ENCODE measurements at places on chromosomes 1 and 21.

DNA sequence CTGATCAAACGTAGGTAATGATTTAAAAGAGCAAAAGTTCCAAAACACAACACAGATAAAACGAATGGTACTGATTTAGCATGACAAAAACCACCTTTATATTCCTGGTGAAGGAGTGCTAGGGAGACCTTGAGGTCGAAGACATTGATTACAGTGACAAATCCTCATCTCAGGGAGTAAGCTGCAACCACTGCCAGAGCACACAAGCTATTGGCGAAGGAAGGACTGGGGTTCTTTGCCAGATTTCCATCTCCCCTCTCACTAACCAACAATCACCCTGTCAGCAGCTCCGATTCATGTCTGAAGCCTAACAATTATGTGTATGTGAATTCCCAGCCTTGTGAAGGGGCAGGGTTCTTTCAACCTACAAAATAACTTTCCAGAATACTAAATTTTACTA lies 40.2 kb upstream of the DMRTB1 start:
- DNase-seq = no peak

DNA sequence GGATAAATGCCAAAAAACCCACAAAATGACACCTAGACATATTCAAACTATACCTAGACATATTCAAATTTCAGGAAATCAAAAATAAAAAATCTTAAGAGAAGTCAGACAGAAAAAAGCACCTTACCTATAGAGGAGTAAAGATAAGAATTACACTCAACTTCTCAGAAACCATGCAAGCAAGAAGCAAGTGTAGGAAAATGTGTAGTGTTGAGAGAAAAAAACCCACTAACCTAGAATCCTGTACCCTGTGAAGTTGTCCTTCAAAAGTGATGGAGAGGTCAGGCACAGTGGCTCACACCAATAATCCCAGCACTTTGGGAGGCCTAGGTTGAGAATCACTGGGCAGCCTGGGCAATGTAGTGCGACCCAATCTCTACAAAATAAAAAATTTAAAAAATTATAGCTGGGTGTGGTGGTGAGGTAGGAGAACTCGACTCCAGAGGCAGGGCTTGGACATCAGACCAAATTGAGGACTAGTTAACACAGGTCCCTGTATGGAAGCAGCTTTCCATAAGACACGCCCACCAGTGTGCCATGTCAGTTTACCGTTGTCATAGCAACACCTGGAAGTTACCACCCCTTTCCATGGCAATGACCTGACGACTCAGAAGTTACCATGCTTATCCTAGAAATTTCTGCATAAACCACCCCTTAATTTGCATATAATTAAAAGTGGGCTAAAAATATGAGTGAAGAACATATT lies 20.7 kb downstream of the PDIK1L start:
- DNase-seq = no peak

DNA sequence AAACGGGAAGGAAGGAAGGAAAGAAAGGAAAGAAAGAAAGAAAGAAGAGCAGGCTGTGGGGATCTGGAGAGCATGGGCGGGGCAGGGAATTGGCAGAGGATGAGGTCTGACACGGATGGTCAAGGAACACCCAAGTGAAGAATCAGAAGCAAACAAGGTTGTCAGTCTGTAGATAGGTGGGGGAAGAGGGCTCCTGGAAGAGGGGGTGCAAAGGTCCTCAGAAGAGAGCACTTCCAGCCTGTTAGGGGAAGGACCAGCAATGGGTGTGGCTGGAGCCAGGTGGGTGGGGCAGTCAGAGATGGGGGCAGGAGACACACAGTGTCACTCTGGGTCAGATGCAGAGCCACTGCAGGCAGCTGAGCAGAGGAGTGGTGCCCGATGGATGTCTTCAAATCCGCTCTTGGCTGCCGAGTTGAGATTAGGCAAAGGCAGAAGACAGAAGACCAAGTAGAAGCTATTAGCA lies 11.0 kb upstream of the PLA2G2C start:
- no peak for DNase-seq

- no peak for DNase-seq
Measured at GRCh38 chr1:43521756-43522155, 8.9 kb upstream of the PTPRF start.

DNA sequence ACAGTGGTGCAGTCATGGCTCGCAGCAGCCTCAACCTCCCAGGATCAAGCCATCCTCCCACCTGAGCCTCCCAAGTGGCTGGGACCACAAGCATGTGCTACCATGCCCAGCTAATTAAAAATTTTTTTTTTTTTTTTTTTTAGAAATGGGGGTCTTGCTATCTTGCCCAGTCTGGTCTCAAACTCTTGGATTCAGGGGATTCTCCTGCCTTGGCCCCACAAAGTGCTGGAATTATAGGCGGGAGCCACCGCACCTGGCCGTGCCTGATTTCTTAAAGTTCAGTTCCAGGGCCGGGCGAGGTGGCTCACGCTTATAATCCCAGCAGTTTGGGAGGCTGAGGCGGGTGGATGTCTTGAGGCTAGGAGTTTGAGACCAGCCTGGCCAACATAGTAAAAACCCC lies 6.4 kb downstream of the THAP3 start:
- DNase-seq = no peak

DNA sequence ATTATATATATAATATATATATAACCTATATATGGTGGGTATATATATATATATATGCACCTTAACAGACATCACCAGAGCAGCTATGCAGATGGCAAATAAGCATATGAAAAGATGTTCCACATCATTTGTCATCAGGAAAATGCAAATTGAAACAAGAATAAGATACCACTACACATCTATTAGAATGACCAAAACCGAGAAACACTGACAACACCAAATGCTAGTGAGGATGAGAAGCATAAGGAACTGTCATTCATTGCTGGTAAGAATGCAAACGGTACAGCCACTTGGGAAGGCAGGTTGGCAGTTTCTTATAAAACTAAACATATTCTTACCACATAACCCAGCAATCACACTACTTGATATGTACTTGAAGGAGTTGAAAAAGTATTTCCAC lies 219.8 kb upstream of the PRMT6 start:
- no peak for DNase-seq

- no peak for DNase-seq
Measured at GRCh38 chr21:39730418-39731157, 14.4 kb upstream of the IGSF5 start.

DNA sequence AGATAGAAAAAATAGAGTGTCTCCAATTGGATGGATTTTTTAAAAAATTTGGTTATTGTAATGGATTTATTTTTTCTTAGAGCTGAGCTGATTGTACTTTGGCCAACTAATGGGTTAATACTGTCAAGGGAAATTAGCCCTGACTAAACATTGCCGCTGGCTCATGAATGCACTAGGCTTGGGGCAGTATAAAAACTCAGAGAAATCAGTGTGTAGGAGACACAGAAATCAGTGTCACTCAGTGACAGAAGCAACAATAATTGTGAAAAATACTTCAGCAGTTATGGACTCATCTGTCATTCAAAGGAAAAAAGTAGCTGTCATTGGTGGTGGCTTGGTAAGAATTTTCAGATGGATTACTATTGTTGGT lies at the start of gene KMO:
KMO (plus strand) TSS at position 217 of the 370 bp plus-strand sequence; CDS start at position 284, 67 bp downstream.
- no peak for DNase-seq

DNA sequence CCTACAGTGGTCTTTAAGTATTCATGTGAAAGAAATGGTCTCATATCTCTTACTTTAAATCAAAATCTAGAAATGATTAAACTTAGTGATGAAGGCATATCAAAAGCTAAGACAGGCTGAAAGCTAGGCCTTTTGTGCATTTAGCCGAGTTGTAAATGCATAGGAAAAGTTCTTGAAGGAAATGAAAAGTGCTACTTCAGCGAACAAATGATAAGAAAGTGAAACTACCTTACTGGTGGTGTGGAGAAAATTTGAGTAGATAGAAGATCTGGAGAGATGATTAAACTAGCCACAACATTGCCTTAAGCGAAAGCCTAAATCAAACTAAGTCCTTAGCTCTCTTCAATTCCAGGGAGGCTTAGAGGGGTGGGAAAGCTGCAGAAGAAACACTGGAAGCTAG lies 147.6 kb downstream of the DSCAM start:
- DNase-seq = no peak

- DNase-seq = peak; percentile 61
Measured at GRCh38 chr1:24186993-24187790, at the start of gene IFNLR1. Gene IFNLR1 (minus strand): TSS chr1:24187289. CDS start chr1:24187248, 41 bp downstream.

DNA sequence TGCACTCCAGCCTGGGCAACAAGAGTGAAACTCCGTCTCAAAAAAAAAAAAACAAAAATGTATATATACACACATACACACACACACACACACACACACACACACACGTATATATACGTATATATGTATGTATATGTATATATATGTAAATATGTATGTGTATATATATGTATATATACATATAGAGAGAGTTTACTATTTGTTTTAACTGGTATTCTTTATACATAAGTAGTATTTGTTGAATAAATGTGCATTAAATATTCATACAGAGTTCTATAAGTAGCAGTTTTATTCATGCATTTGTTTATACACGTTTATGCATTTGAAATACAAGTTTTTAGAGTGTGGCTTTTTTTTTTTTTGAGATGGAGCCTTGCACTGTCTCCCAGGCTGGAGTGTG lies 113.6 kb downstream of the ZMYM4 start:
- DNase-seq = no peak

DNA sequence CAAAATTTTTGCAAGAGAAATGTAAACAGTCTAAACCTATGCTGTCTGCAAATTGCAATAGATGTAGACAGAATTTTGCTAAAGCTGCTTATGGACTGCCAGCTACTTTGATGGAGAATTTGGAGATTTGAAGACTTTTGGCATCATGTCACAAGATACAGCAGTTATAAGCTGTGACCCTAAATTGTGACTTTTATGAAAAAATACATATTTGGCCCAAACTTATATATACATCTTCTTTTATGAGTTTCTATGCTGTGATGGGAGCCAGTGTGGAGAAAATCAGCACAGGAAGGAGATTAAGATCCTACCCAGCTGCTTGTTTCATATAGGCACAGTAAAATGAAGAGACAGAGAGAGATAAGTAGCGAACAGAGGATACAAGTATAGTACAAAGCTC lies 1595.4 kb downstream of the PLA2G4A start:
- DNase-seq = no peak

DNA sequence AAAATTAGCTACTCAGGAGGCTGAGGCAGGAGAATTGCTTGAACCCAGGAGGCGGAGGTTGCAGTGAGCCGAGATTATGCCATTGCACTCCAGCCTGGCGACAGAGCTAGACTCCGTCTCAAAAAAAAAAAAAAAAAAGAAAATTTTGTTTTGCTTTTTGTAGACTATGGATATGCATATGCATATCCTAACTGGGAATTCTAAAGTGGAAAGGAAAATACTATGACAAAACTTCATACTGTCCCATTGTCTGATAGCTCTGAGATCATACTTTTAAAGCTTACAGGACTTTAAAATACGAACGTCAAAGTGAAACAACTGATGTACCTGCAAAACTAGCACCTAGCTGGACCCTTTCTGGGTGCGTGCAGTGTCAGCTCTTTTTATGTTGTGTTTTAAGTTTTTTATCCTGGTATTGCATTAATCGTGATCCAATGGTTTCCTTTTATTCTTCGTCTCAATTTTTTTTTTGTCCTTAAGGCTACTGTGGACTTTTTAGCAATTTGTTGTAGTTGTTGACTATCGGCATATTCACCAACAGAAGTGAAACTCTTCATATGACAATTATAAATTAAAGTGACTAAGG lies 19.2 kb downstream of the SPRTN start:
- no peak for DNase-seq

All from effector CD8-positive, alpha-beta T cell (primary cell).